ENCODE measurements at places on chromosomes 6 and 20.

DNA sequence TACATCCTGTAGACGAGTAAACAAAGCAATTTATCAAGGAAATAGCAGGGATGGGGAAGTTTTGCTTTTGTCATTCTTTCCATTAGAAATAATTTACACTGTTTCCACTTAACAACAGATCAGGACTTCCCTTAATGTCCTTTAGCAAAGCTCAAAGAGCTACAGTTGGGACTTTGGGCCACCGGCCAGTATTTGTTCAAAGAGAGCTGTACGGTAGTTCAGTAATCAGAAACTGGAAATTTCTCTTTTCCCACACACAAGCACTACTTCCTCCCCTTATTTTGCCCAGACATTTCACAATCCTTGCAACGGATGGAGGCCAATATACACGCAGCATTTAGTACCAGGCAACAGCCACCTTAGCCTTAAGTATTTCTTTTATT lies 12.1 kb upstream of the HINT3 start:
- no peak for DNase-seq

DNA sequence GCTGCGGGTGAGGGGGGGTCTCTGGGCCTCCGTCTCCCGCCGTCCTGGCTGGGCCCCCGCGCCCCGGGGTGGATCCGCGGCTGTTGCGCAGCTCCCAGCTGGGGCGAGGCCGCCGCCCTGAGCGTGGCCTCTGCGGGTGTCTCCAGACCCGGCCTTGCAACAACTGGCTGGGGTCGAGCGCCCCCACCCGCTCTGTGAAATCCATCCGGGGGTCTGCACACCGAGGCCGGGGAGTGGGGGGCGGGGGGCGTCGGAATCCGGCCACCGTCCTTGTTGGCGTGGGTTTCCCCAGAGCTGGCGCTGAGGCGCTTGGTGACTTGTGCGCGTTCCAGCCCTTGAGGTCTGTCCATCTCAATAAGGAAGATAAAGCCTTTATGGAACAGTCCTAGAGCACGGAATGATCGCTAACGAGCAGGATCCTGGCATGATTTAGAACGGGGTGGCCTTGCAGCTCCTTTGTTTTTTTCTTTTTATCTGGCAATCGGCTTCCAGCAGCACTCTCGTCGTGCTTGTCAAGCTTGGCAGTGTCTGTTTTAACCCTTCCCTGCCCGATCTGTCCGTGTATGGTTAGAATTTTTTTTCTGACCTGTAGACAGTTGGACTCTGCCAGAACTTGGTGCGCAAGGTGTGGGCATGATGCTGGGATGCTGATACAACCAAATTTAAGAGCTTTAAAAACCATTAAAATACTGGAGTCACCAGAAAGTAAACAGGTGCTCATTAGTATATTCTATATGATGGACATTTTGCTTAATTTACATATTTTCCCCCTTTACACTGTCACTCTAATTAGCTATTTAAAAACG lies 675 bp downstream of the DSTN start:
- peak; percentile 22 for DNase-seq

DNA sequence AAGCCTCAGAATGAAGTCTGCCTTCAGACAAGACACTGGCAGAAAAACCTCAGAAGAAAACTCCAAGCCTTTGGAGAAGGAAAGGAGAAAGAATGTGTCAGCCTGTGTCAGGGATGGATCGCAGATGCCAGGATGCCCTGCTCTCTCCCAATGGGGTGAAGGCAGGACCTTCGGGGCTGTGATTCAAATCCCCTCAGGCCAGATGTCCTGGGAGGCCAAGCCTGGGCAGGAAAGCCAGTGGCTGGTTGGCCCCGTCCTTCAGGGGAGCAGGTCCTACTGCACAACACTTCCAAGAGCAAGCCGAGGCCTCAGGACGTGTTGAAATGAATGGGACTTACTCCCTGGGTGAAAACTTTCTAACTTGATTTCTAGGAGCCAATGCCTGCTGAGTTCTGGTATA lies 36.5 kb downstream of the GJA10 start:
- DNase-seq, result no peak

DNA sequence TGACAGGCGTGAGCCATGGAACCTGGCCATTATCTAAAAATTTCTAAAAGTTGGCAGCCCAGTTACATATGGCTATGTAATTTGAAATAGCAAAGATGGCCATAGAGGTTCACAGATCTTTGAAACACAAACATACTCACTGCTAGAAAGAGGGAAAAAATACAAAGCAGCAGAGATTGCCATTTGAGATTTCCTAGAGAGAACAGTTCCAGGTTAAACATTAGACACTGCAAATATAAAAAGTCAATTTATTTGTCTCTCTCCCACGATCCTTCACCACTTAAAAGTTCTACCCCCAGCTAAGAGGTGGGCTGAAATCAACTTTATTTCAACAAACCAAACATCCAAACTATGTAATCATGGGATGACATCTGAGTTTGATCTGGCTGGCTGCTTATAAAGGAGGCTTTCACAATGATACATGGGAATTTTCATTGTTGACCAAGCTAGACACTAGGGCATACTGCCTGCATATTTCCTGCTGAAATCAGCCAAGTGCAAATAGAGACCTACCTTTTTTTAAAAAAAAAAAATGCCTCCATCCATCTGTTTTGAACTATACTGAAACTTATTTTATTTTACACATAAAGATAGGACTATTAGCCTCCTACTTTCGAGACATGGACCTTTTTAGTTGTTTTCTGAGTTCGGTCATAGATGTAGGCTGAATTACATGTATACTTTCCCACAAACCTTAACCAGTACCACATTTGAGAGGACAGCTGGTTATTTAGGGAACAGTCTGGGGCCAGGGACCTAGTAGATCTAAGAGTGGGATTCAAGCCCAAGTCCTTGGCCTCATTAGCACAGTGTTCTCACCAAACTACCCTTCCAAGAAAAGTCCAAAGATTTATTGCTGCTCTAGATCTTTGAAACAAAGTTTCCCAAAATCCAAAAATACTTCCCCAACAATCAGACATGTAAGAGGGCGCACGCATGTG lies 16.6 kb downstream of the DCDC2 start:
- DNase-seq, result no peak

DNA sequence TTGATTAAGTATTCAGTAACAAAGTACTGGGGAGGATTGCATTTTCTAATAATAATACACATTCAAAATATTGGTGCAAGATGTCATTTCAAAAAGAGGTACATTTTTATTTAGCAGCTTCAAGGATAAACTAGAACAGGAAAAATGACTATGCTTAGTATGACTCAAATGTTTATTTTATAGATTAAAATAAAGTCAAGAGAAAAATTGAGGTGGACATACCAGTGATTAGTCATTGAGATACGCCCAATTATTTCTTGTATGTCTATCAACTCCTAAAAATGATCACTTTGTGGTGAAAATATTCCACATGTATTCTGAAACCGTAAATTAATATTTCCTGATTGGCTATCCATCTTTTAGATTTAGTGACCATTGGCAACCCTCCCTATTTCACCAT lies 96.7 kb downstream of the PHF3 start:
- no peak for DNase-seq

DNA sequence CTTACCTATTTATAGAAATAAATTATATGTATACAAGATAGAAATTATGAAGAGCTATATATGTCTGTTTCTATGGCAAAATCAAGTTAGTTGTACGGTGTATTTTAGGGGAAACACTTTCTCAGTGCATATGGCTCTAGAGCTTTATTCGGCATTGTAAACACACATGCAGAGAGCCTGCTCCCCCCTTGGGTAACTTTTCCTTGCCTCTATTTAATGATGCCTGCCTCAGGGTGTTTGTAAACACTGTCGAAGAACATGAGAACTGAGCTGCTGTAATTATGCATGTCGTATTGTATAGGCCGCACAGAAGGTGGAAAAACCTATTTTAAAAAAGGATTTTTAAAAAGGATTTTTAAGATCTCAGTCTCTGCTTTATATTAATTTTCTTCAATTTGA lies 133.4 kb downstream of the FNDC1 start:
- DNase-seq, result no peak

- DNase-seq, result no peak
Measured at GRCh38 chr20:12482661-12483060, 526.1 kb upstream of the SPTLC3 start.

- DNase-seq, result no peak
Measured at GRCh38 chr20:9514461-9515213, at the start of gene LAMP5. Gene LAMP5, plus strand, starts transcription at chr20:9514590. Its CDS starts 263 bp downstream, at chr20:9514853.

- no peak for DNase-seq
Measured at GRCh38 chr6:77454386-77454785, 8.9 kb downstream of the HTR1B start.

DNA sequence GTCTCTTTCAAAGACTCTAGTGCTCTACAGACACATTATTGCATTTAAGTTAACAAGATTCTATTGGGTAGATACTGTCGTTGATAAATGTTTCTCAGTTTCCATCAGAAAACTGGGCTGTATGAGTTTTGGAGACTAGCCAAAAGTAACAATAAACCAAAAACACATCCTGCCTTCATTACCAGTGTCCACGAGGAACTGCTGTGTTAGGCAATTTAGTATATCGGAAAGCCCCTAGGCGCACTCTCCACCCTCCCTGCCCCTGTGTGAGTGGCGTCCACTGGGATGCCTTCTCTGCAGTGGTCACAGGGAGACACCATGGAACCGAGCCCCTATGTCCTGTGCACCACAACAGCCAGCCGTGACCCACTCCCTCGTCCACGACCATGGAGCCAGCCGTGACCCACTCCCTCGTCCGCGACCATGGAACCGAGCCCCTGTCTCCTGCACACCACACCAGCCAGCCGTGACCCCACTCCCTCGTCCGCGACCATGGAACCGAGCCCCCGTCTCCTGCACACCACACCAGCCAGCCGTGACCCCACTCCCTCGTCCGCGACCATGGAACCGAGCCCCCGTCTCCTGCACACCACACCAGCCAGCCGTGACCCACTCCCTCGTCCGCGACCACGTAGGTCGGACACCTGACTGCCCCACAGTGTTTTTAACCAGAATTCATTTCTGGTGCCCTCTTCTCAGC lies 35.3 kb downstream of the DLL1 start:
- DNase-seq, result no peak

GRCh38 chr6:31972709-31973350 lies 892 bp upstream of the DXO start:
- no peak for DNase-seq

GRCh38 chr6:51887859-51888258 lies 199.6 kb downstream of the PKHD1 start:
- DNase-seq, result no peak

GRCh38 chr6:170207586-170208181 lies 83.2 kb downstream of the DLL1 start:
- no peak for DNase-seq

- DNase-seq, result no peak
Measured at GRCh38 chr6:84119277-84119676, 85.7 kb downstream of the MRAP2 start.

DNA sequence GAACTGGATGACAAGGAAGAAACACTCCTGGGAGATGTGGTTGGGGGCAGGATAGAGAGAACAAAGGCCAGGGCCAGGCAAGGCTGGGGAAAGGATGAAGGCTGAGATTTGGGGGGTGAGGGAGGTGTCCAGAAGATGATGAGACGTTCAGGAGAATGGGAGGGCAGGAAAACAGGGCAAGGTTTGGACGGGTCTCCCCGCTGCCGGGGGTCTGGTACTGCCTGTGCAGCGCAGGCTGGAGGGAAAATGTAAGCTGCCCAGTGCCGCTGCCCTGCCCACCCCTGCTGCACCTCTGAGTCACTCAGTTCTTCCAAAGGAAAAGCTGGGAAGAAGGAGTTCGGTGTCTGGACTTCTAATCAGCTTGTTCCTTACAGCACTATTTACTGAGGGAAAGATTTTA lies 130.9 kb downstream of the DTNBP1 start:
- DNase-seq, result no peak

- DNase-seq, result no peak
Measured at GRCh38 chr6:52512199-52512598, 64.7 kb downstream of the TRAM2 start.

DNA sequence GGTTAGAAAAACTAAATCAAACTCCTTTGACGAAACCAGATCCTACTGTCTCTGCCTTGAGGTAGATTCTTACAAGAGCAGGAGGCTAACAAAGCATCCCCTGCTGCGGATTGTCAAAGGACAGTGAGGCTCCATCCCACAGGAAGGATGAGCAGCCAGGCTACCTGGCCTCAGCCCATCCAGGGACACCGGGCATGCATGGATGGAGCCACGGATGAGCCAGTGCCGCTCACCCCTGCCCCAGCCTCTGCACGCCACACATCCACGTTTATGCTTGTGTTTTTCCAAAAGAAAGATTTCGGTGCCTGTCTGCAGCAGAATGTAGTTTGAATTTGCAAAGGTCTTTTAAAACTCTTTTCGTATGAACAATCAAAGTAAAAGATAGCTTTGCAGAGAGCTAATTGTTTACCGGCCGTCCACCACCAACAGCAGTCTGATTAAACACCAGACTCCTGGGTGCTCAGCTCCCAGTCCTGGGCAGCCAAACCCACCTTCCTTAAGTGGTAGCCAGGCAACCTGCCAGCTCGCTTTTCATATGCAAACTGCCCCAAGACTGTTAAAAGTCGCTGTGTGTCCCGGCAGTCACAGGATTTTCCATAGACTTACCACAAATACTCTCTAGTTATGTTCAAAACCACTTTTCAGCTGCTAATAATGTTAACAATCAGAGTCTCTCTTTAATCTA lies 999 bp downstream of the THBS2 start:
- no peak for DNase-seq

DNA sequence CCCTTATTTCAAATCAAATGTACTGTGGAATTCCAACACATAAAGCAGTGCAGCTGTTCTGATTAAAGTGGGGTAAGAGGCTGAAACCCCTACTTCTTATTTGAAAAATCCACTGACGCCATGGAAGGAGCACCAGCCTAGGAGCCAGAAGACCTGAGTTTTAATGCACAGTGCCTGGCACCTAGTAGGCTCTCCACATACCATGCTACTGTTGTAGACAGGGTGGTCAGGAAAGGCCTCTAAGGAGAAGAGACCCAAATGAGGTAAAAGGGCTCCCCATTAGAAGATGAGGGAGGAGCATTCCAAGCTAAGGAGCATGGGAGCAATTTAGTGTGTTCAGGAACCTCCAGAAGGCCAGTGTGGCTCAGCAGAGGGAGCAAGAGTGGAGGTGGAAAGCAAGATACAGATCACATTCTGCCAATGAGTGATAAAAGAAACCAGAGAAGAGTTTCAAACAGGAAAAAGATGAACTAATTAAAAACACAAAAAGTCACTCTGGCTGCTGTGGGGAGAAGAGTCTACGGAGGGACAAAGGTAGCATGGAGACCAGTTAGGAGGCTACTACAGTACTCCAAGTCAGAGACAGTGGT lies 11.8 kb upstream of the ZNF76 start:
- DNase-seq, result no peak

DNA sequence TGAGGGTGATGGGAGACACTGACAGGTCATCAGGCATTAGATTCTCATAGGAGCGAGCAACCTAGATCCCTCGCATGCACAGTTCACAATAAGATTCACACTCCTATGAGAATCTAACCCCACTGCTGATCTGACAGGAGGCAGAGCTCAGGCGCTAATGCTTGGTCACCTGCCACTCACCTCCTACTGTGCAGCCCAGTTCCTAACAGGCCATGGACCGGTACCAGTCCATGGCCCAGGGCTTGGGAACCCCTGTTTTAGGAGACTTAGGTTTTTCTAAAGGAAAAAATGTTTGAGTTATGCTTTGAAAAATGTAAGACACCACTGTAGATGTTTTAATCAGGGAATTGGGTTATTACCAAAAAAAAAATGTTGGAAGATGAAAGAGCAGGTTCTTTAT lies 6.7 kb downstream of the HLA-E start:
- DNase-seq, result no peak
